ENCODE measurements at places on chromosomes 11 and 22. TPM values are rescaled to one million over a fixed set of nuclear protein-coding genes. Genes with fewer than 3 reads are reported as not detected.
A peak's percentile ranks its signal among the peaks of the same experiment; 100 is the strongest.

GRCh38 chr22:21579474-21579851 is 11.9 kb downstream of the UBE2L3 start:
- no peak for DNase-seq
- H3K36me3 ChIP-seq: no peaks in the 10 kb centered on the region
- peaks cover 63% of the 10 kb centered on the region for H3K4me1 ChIP-seq
- H3K4me3 ChIP-seq: no peak overlapping the region
- no peak overlapping the region for H3K27ac ChIP-seq

DNA sequence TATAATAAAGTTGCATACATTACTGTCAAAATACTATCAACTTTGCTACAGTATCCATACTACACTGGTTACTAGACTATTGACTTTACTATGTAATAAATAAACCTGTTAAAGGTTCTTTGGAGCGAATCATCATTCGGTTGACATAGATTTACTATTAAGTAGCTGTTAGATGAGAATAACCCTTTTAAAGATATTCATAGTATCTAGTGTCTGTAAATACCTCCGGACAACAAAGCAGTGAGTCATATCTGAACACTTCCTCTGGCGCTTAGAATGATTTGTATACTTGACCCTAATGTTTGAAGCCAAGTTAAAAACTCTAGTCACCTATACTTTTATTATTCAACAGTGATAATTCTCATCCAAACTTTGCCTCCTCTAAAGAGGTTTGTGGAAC is 84.7 kb downstream of the MSANTD4 start:
- H3K27ac ChIP-seq: no peak overlapping the region
- H3K4me1 ChIP-seq: no peaks in the 10 kb centered on the region
- no peaks in the 10 kb centered on the region for H3K36me3 ChIP-seq
- no peak overlapping the region for H3K4me3 ChIP-seq
- no peak for DNase-seq
- no peaks in the 10 kb centered on the region for H3K27me3 ChIP-seq

- no peaks in the 10 kb centered on the region for H3K27me3 ChIP-seq
- no peaks in the 10 kb centered on the region for H3K4me1 ChIP-seq
- no peak for DNase-seq
Observed at GRCh38 chr22:26122920-26123468, 46.3 kb upstream of the SEZ6L start.

- no peaks in the 10 kb centered on the region for H3K27me3 ChIP-seq
- H3K4me1 ChIP-seq: no peaks in the 10 kb centered on the region
- no peaks in the 10 kb centered on the region for H3K36me3 ChIP-seq
Observed at GRCh38 chr11:79419120-79419519, 21.7 kb downstream of the TENM4 start.

- H3K27ac ChIP-seq: no peak overlapping the region
- DNase-seq: no peak
- no peaks in the 10 kb centered on the region for H3K4me1 ChIP-seq
- H3K4me3 ChIP-seq: no peak overlapping the region
Observed at GRCh38 chr22:24706054-24706453, 68.5 kb downstream of the PIWIL3 start.

DNA sequence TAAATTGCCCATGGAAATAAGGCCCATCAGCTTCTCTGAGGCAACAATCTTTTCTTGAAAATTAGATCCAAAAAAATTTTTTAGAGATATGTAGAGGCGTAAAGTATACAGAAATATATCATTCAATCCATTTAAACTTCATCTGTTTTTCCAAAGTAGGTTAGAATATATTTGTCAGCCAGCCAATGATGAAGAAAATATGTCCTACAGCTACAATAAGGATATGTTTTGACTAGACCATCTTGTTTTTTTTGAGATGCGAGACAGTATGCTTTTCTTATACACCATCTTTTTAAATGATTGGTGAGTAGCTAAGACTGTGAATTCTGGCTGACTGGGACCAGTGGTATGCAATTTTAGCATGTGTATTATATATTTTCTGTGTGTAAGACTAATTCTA is 630.4 kb upstream of the CNTN5 start:
- no peak overlapping the region for H3K27ac ChIP-seq
- no peak for DNase-seq
- no peak overlapping the region for H3K4me3 ChIP-seq
- H3K4me1 ChIP-seq: no peaks in the 10 kb centered on the region

DNA sequence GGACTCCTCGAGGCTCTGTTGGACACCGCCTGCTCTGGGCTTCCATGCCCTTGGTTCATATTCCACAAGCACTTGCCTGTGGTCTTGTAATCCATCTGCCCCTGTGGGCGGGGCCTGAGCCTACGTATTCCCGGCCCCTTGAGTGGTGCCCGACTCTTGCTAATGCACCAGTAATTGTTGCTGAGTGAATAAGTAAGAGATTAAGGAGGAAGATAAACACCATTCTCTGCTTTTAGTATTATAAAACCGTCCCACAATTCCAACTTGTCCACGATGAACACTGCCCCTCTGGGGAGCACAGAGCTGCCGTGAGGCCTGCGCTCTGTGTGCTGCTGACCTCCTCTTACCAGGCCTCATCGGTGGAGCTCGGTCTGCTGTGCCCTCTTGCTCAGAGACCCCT is 50.3 kb downstream of the MICAL2 start:
- peaks cover 41% of the 10 kb centered on the region for H3K4me1 ChIP-seq
- no peaks in the 10 kb centered on the region for H3K27me3 ChIP-seq
- H3K36me3 ChIP-seq: no peaks in the 10 kb centered on the region
- H3K4me3 ChIP-seq: no peak overlapping the region
- peak overlapping the region; percentile 12 for H3K27ac ChIP-seq

GRCh38 chr22:21446827-21447690 is 20.1 kb upstream of the TMEM191C start:
- no peak overlapping the region for H3K27ac ChIP-seq
- DNase-seq: peak; percentile 8
- H3K36me3 ChIP-seq: peaks cover 16% of the 10 kb centered on the region
- peaks cover 4% of the 10 kb centered on the region for H3K4me1 ChIP-seq
- no peak overlapping the region for H3K4me3 ChIP-seq

DNA sequence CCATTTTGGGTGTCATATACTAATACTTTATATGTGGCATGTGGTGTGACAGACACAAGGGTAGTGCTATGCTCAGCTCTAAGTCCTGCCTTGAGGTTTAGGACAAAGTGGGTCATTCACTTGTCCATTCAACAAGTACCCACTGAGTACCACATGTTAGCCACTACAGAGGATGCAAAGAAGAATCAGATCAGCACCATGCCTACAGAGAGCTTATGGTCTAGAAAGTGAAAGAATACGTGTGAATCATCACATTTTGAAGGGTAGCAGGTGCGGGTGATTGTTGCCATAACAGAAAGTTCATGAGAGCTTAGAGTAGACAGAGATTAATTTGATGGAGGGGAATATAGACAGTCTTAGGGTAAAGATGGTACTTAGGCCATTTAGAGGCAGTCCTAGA is 18.3 kb downstream of the CLMP start:
- H3K27ac ChIP-seq: no peak overlapping the region
- no peaks in the 10 kb centered on the region for H3K4me1 ChIP-seq
- no peak for DNase-seq
- no peaks in the 10 kb centered on the region for H3K27me3 ChIP-seq
- H3K36me3 ChIP-seq: no peaks in the 10 kb centered on the region
- no peak overlapping the region for H3K4me3 ChIP-seq

FAM76B gene
- 91.8 TPM for total RNA-seq

DNA sequence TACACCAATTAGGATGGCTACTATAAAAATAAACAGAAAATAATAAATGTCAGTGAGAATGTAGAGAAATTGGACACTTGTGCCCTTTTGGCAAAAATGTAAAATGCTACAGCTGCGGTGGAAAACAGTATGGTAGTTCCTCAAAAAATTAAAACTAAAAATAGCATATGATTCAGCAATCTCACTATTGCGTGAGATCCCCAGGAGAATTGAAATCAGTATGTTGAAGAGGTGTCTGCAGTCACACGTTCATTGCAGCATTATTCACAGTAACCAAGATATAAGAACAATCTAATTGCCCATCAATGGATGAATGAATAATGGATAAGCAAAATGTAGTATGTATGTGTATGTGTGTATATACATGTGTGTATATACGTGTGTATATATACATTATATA is 6.8 kb downstream of the OR52N2 start:
- H3K27me3 ChIP-seq: no peaks in the 10 kb centered on the region
- no peaks in the 10 kb centered on the region for H3K36me3 ChIP-seq
- H3K27ac ChIP-seq: no peak overlapping the region
- H3K4me1 ChIP-seq: peaks cover 5% of the 10 kb centered on the region
- no peak for DNase-seq

DNA sequence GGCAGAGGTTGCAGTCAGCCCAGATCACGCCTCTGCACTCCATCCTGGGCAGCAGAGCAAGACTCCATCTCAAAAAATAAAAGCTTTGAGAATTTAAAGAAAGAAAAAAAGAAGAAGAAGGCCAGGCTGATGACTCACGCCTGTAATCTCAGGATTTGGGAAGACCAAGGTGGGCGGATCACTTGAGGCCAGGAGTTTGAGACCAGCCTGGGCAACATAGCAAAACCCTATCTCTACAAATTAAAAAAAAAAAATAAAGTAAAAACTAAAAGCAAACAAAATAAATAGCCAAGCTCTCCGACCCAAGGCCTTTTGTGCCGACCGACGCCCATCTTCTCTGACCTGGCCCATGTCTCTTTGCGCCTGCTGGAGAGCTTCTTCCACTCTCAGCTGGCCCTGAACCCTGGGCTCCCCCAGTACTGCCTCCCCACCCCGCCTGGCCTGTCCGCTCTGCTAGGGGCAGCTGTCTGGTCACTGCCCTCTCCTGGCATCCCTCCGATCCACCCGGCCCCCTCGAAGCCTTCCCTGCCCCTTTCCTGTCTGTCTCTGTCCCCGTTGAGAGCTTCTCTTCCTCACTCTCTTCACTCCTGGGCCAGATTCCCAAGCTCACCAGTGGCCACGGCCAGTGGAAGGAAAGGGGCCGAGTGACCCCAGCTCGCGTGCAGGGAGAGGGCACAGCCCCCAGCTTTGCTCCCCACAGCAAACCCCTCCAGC is 4.8 kb upstream of the LSP1 start:
- no peaks in the 10 kb centered on the region for H3K27me3 ChIP-seq
- H3K36me3 ChIP-seq: no peaks in the 10 kb centered on the region
- H3K4me3 ChIP-seq: no peak overlapping the region
- H3K4me1 ChIP-seq: no peaks in the 10 kb centered on the region
- no peak overlapping the region for H3K27ac ChIP-seq

B3GAT1 gene
- total RNA-seq: 18.0 TPM

MSANTD2 gene
- 32.8 TPM for total RNA-seq

GRCh38 chr11:65650547-65651338 is 12.0 kb downstream of the RELA start:
- no peaks in the 10 kb centered on the region for H3K27me3 ChIP-seq
- H3K27ac ChIP-seq: peak overlapping the region; percentile 92
- H3K36me3 ChIP-seq: no peaks in the 10 kb centered on the region
- peaks cover 67% of the 10 kb centered on the region for H3K4me1 ChIP-seq
- no peak for DNase-seq

- H3K4me1 ChIP-seq: no peaks in the 10 kb centered on the region
- no peak overlapping the region for H3K4me3 ChIP-seq
- H3K27ac ChIP-seq: no peak overlapping the region
- DNase-seq: no peak
Observed at GRCh38 chr11:17570034-17570433, 23.0 kb downstream of the OTOG start.

All from tibial nerve (tissue), 4 donors.